ENCODE measurements at places on chromosomes 12 and 14. TPM values are rescaled to one million over a fixed set of nuclear protein-coding genes. Genes with fewer than 3 reads are reported as not detected.

- no peak for DNase-seq
Measured at GRCh38 chr12:11654338-11654737, 4.9 kb downstream of the ETV6 start.

The ZDHHC22 gene
- not detected for total RNA-seq

The NGB gene
- total RNA-seq: not detected

DNA sequence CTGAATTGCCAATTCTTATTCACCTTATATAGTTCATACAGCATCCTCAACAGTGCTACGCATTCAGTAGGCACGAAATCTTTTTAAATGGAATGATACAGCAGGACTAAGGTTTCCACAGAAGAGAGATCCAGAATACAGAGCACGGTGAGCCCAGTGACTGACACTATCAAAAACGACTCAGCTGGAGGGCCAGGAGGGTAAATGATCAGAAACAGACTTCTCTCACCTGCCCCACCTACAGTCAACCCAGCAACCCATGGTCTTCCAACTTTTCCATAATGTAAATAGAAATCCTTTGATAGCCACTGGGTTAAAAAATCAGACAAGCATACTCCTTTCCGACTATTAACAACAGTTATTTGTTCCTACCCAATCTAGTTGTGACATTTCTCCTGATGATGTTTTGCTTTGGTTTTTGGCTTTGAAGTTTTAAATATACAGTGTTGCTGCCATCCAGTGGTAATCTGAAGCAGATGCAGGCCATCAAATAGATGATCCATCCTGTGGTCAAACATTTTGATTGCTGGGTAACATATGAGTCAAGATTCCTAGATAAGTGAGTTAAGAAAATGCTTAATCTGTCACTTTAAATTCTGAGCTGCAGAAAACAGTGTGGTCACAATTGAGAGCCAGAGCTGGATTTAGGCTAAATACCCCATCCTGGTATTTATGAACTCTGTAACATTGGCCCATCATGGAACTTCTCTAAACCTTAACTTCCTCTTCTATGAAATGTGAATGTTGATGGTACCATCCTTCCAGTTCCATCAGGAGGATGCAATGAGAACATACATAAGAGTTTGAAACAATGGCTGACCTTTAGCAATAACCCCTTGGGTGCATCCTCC is 42.0 kb downstream of the GPHB5 start:
- no peak for DNase-seq

DNA sequence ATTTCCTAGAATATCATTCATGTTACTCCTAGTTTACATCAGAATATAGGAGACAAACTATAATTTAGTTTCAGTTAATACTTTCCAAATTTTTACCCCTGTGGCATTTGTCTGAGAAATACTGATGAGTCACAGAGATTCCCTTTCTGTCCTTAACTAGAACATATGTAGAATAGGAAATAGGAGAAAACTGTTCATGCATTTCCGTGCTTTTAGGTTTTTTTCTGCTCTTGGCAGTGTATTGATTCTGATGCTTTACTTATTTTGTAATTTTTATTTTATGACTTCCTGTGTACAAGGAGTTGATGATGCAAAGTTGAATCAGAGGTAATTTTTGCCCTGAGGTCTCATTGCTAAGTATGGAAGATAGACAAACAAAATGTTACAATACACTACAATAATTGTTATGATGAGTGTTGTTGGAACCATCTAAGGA is 23.0 kb downstream of the MNAT1 start:
- DNase-seq: no peak

DNA sequence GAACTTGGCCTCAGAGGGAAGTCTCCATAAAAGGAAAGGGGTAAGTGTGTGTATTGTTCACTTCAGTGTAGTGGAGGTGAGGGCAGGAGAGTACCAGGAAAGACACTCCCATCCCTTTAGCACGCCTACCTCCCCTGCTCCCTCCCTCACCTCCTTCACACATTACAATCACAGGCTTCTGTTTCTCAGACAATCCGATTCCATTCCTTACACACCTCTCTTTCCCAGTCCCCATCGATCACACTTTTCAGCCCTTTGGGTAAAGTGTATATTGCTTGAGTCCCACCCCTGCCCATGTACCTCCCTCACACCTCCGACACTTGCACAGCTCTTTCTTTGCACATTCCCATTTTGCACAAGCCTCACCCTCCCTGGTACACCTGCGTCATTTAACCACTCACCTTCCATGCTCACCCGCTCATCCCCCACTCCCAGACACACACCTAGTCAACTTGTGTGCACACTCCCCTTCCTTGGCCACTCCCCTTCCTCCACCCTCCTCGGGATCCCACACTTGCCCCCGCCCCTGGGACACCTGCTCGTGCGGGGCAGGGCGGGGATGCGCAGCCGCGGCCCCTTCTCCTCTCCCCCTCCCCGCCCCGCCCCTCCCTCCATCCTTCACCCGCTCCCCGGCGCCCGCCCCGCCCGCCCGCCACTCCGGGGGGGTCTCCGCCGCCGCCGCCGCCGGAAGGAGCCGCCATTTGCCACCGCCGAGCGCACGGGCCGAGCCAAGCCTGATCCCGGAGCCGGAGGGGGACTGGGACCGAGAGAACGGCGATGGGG is at the start of gene MARCHF9:
Gene MARCHF9, plus strand, starts transcription at position 693 of the 783 bp plus-strand sequence. CDS start 426 bp downstream, outside the sequence.
- DNase-seq: no peak

DNA sequence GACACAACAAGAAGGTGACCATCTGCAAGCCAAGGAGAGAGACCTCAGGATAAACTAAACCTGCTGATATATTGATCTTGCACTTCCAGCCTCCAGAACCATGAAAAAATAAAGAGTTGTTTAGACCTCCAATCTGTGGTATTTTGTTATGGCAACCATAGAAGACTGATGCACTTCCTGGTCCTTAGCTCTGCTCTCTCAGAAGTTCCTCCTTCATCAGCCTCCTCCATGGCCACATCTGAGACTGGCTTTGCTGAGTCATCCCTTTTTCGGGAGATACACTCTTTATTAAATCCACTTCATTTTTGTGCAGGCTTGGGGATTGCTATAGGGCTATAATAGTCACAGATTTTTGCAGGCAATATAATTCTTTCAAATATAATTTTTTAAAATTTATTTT is 89.6 kb upstream of the ATF7IP start:
- no peak for DNase-seq

Measured in uterus (tissue), 4 donors.